ENCODE measurements at places on chromosomes 7 and 10. TPM values are rescaled to one million over a fixed set of nuclear protein-coding genes. Genes with fewer than 3 reads are reported as not detected.

- no peaks in the 10 kb centered on the region for H3K27me3 ChIP-seq
- no peaks in the 10 kb centered on the region for H3K36me3 ChIP-seq
- H3K27ac ChIP-seq = no peak overlapping the region
- DNase-seq = no peak
- no peak overlapping the region for H3K4me3 ChIP-seq
- peaks cover 48% of the 10 kb centered on the region for H3K4me1 ChIP-seq
These were observed 101.2 kb upstream of the KLF6 start for GRCh38 chr10:3886191-3886590.

- no peak overlapping the region for H3K27ac ChIP-seq
- no peak for DNase-seq
- H3K27me3 ChIP-seq = no peaks in the 10 kb centered on the region
- no peaks in the 10 kb centered on the region for H3K4me1 ChIP-seq
These were observed 188.8 kb downstream of the CALN1 start for GRCh38 chr7:72223351-72223750.

- no peak for DNase-seq
- H3K4me3 ChIP-seq = no peak overlapping the region
- no peaks in the 10 kb centered on the region for H3K36me3 ChIP-seq
- no peaks in the 10 kb centered on the region for H3K4me1 ChIP-seq
- no peaks in the 10 kb centered on the region for H3K27me3 ChIP-seq
These were observed 139.6 kb upstream of the NEBL start for GRCh38 chr10:21036757-21037156.

DNA sequence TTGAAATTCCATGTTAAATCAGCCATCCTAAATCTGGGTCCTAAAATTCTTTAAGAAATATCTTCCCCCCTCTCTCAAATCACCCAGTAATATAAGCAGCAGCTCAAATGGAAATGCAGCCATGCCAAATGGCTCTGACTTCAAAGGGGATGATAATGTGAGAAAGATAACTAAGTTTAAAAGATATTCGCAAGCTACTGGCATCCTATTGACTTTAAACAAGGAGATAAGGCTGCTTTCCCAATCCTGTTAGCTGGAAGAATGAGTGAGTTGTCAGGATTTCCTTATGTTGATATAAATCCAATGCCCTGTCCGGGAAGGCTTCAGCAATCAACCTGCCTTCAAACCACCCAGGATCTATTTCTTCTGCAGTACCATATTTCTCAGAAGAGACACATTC, 172.0 kb downstream of the FANK1 start:
- DNase-seq = no peak
- peaks cover 13% of the 10 kb centered on the region for H3K4me1 ChIP-seq
- no peak overlapping the region for H3K4me3 ChIP-seq
- H3K27ac ChIP-seq = no peak overlapping the region
- peaks cover 78% of the 10 kb centered on the region for H3K27me3 ChIP-seq

- no peaks in the 10 kb centered on the region for H3K27me3 ChIP-seq
- no peak overlapping the region for H3K4me3 ChIP-seq
- H3K4me1 ChIP-seq = no peaks in the 10 kb centered on the region
- DNase-seq = no peak
- H3K36me3 ChIP-seq = no peaks in the 10 kb centered on the region
- no peak overlapping the region for H3K27ac ChIP-seq
These were observed 7.2 kb downstream of the HOXA13 start for GRCh38 chr7:27192546-27193334.

DNA sequence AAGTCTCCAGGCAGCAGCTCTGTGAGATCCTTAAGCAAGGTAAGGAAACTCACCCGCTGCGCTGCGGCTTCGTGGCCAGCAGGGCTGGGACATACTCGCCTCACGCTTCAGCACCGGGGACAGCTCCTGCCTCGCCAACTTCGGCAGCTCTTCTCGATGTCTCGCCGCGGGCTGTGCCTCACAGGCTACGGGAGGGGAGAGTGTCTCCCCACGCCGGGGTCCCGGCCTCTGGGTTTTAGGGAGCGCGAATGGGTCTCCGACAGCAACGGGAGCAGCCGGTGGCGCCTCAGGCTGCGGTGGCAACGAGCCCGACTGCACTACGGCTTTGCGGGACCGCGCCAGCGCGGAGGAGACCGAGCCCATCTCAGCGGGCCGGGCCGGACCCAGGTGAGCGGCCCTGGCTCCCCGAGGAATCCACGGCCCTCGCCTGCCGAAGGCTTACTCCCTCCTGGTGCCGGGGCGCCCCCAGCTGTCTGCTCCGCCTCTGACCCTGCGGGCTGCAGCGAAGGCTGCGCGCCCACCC, 62.4 kb downstream of the LSM5 start:
- H3K27ac ChIP-seq = no peak overlapping the region
- H3K36me3 ChIP-seq = no peaks in the 10 kb centered on the region

GRCh38 chr7:30804078-30804661, 33.0 kb downstream of the MINDY4 start:
- no peak for DNase-seq
- H3K27ac ChIP-seq = no peak overlapping the region
- H3K36me3 ChIP-seq = no peaks in the 10 kb centered on the region
- H3K27me3 ChIP-seq = no peaks in the 10 kb centered on the region
- H3K4me3 ChIP-seq = no peak overlapping the region

- no peaks in the 10 kb centered on the region for H3K27me3 ChIP-seq
- no peak overlapping the region for H3K4me3 ChIP-seq
- DNase-seq = no peak
These were observed 7.5 kb upstream of the PODXL start for GRCh38 chr7:131563918-131564317.

Gene SORBS1
- total RNA-seq = 3.4 TPM

Gene ADAM12
- not detected for total RNA-seq

All from HCT116 (cell line).